ENCODE measurements at places on chromosomes 7 and 10. TPM values are rescaled to one million over a fixed set of nuclear protein-coding genes. Genes with fewer than 3 reads are reported as not detected.

The AZGP1 gene
- 415 TPM for polyA plus RNA-seq

The PRLHR gene
- polyA plus RNA-seq, result not detected

The FXYD4 gene
- polyA plus RNA-seq, result 0.77 TPM

The PLAU gene
- polyA plus RNA-seq, result 3.6 TPM

The WEE2 gene
- polyA plus RNA-seq, result not detected

The TBX20 gene
- not detected for polyA plus RNA-seq

The ACBD7 gene
- 0.07 TPM for polyA plus RNA-seq

The PIK3AP1 gene
- 9.4 TPM for polyA plus RNA-seq

The WDR86 gene
- polyA plus RNA-seq, result 13.6 TPM

The CTAGE15 gene
- polyA plus RNA-seq, result 0.03 TPM

The RPEL1 gene
- polyA plus RNA-seq, result not detected

The ZNF365 gene
- 0.08 TPM for polyA plus RNA-seq

The SSC4D gene
- polyA plus RNA-seq, result 4.7 TPM

The PSD gene
- polyA plus RNA-seq, result 2.7 TPM

The TDRD1 gene
- 0.11 TPM for polyA plus RNA-seq

The CCDC172 gene
- polyA plus RNA-seq, result not detected

The HGF gene
- polyA plus RNA-seq, result 0.53 TPM

The TMEM273 gene
- polyA plus RNA-seq, result 26.4 TPM

The CACUL1 gene
- polyA plus RNA-seq, result 7.6 TPM

The CAV2 gene
- 205 TPM for polyA plus RNA-seq

The NUPR2 gene
- polyA plus RNA-seq, result 0.21 TPM

The OR2A5 gene
- not detected for polyA plus RNA-seq
